AG04450 (cell line): ENCODE measurements at places on chromosomes 1 and 21.

- DNase-seq = no peak
These were observed 21.5 kb downstream of the DESI2 start for GRCh38 chr1:244674446-244674845.

GRCh38 chr21:41627428-41627827 is 119.5 kb upstream of the TMPRSS2 start:
- DNase-seq = no peak

GRCh38 chr1:186708694-186709097 is 28.5 kb upstream of the PTGS2 start:
- DNase-seq = no peak

GRCh38 chr1:180773210-180773865 is 139.4 kb upstream of the KIAA1614 start:
- DNase-seq = no peak

GRCh38 chr1:14648896-14649855 is 50.7 kb downstream of the KAZN start:
- DNase-seq = no peak

DNA sequence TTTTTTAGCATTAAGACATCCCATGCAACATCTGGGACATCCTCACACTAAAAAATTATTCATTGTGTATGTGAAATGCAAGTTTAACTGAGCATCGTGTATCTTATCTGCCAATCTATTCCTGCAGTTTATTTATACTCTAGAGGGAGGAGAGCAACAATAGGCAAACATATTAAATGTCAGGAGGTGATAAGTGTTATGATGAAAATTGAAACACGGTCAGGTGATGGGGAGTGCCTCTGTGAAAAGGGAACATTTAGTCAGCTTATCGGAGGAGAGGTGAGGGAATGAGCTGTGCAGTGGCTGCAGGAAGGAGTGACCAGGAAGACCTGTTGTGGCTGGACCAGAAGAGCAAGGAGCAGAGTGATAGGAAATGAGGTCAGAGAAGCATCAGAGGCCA is 775 bp upstream of the EFCAB14 start:
- DNase-seq = no peak

DNA sequence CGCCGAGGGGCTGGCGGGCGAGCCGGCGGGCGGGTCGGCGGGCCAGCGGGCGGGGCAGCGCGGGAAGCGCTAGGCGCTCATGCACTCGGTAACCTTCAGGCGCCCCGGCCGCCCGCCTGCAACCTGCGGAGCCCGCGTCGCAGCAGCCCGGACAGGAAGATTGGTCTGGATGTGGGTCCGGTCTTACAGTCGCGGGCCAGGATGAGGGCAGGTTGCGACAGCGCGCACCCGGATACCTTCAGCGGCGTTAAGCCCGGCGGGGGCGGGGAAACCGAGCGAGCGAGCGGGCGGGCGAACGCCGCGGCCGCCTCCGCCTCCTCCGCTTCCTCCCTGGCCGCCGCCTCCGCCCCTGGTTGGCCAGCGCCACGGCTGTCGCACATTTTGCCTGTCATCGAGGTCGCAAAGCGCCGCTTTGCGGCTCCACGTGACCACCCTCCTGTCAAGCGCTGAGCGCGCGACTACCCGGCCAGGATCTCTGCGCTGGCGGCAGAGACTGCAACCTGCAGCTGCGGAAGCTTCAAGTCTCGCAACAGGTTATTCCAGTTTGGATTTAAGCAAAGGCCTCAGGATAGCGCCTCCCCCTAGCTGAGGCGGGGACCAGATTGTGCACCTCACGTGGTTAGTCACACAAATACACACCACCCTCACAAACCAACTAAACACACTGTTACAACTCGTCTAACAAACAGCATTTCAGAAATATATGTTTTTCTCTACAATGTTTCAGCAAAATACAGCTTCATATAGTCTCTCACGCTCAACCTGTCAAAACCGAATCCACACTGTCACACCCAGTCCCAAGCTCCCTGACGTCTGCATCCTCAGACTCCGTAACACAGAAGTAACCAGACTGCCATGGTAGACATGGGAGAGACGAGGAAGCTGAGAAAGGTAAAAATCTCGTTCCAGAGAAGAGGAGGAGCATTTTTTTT is at the start of gene FAF1:
Gene FAF1, minus strand, starts transcription at position 355 of the 932 bp plus-strand sequence. CDS start 456 bp downstream, outside the sequence.
- DNase-seq = peak; percentile 78

- no peak for DNase-seq
These were observed 28.2 kb upstream of the HRNR start for GRCh38 chr1:152252157-152252556.

DNA sequence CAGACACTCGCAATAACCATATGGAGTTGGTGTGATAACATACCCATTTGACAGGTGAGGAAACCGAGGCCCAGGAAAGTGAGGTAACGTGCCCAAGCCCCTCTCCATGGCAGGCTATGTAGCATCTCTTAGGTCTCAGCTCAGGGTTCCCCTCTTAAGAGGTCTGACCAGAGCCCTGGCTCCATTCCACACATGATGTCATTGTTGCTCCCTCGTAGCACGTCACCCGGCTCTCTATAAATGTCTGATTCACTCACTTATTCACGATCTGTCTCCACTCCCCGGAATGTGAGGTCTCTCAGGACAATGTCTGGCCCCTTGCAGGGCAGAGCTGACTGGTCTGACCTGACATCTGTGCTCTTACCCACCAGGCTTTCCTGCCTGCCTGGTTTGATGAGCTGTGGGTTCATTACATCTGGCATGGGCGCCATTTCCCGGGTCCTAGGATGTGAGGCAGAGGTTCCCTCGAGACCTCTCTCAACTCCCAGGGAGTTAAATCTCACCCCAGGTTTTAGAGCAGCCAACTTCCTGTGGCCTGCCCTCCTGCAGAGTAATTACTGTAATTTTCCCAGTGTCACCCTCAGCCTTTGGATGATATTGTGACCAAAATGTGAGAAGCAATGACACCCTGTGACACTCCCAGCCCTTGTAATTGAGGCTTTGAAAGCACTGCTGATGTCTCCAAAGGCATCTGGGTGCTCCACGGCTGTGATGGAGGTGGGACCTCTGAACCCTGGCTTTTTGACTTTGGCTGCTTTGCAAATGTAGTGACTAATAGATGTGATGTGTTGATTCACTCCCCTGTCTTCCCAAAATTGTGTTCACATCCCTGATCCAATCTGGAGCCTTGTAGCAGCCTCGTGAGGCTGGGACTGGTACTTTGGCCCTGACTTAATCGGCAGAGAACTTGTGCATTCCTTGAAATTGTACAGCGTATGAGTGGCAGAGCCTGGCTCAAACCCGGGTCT is 10.6 kb downstream of the ACTL8 start:
- peak; percentile 83 for DNase-seq

DNA sequence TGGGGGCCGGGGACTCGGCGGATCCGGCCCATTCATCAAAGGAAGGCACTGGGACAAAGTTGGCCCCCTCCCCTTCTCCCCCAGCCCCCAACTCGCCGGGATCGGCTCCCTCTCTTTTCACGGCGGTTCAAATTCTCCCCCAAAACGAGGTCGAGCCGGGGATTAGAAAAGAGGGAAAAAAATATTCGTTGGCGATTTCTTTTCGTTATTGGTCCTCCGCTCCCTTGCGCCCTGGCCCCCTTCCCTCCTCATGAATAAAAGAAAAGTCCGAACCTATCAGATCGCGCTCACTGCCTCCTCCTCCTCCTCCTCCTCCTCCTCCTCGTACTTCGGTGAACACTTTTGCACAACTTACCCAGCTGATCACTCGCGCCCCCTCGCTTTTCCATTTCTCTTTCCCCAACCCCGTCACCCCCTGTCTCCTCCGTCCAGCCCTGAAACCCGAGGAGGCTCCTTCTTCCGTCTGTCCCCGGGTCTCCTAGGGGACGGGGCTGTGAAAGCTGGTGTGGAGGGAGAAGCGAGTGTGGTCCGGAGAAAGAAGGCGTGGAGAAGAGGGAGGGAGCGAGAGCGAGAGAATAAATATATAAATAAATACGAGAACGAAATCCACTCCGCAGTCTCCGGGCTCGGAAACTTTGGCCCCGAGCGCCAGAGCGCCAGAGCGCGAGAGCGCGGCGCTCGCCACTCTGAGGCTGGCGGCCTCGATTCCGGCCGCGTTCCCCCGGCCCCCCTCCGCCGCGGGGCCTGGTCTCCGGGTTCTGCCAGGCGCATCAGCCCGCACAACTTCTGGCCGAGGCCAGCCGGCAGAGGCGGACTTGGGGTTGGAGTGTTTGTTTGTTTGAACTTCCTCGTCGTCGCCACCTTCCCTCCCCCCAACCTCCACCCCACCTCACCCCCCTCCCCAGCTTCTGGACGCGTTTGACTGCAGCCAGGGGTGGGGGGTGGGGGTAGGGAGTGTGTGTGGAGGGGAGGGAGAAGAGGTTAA is at the start of gene PAX7:
Gene PAX7, plus strand, starts transcription at position 336 of the 985 bp plus-strand sequence. CDS start 758 bp downstream, outside the sequence.
- DNase-seq = no peak

DNA sequence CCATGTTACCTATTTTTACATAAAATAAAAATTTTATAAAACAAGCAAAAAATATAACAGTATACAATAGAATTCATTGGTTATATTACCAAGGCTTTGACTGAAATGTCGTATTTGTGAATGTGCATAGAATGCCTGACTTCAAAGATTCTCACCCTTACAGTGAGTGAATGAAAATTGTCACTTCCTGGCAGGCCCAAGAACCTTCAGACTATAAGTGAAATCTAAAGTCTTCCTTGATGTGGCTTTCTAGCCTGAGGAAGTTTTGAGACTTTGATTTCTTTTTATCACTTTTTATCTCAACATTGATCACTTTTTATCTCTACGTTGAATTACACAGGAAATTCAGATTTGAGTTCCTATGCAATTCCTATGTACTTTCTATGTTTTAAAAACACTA is 104.7 kb upstream of the KIAA0040 start:
- no peak for DNase-seq

GRCh38 chr1:243946253-243946652 is 96.2 kb upstream of the AKT3 start:
- DNase-seq = no peak

GRCh38 chr21:9008636-9009035 is 1512.7 kb upstream of the TPTE start:
- no peak for DNase-seq

- no peak for DNase-seq
These were observed 2.8 kb upstream of the NRAS start for GRCh38 chr1:114719424-114719787.

GRCh38 chr1:160219062-160219929 is 14.1 kb downstream of the PEA15 start:
- peak; percentile 55 for DNase-seq

GRCh38 chr1:202230061-202230938 is 36.7 kb downstream of the LGR6 start:
- no peak for DNase-seq

GRCh38 chr21:37811711-37812110 is 104.5 kb downstream of the KCNJ6 start:
- DNase-seq = no peak

DNA sequence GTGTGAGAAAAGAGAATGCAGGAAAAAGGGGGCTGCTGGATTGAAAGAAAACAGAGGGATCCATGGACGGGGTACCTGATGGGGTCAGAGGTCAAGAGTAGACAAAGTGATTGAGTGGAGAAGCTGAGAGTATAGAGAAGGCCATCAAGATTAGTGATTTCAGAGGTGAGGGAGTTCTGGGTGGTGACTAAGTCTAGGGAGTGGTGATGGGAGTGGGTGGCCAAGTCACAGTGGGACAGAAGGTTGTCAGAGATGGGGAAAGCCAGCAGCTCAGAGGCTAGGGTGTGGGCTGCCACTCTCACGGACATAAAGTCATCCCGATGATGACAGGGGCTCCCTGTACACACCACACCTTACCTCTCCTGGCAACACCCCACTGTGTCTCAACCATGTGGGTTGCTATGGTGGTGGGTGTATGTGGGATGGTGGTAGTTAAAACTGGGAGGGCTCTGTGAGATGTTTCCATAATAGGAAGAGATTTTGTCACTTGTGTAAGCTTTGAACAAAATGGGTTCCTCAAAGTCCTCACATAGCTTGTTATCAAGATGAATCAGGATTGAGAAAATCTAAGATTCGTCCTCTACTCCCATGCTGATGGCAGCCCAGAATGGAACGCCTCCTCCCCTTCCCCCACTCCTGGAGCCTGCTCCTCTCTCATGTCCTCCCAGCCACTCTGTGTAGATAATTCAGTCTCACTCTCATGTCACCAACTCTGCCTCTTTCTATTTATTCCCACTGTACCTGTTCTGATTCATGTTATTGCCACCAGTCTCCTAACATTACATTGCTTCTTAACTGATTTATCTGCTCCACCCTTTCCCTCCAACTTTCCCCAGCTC is 20.3 kb upstream of the CSF1 start:
- no peak for DNase-seq

GRCh38 chr21:27333096-27333495 is 366.2 kb upstream of the ADAMTS5 start:
- DNase-seq = no peak

DNA sequence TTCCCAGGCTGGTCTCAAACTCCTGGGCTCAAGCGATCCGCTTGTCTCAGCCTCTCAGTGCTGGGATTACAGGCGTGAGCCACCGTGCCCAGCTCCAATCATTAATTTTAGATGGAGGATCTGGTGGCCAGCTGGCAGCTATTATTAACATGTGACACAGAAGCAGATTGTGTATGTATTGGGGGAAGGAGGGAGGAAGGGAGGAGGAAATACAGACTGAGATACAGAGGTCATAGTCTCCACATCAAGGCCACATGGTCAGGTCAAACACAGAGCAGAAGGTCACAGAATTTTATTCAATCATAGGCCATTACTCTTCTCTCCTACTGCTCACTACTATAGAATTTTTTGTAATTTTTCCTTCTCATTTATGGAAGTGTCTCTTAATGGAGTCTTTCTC is 57.9 kb upstream of the ADORA3 start:
- DNase-seq = no peak

GRCh38 chr1:12229386-12229834 is 420 bp upstream of the VPS13D start:
- DNase-seq = no peak

DNA sequence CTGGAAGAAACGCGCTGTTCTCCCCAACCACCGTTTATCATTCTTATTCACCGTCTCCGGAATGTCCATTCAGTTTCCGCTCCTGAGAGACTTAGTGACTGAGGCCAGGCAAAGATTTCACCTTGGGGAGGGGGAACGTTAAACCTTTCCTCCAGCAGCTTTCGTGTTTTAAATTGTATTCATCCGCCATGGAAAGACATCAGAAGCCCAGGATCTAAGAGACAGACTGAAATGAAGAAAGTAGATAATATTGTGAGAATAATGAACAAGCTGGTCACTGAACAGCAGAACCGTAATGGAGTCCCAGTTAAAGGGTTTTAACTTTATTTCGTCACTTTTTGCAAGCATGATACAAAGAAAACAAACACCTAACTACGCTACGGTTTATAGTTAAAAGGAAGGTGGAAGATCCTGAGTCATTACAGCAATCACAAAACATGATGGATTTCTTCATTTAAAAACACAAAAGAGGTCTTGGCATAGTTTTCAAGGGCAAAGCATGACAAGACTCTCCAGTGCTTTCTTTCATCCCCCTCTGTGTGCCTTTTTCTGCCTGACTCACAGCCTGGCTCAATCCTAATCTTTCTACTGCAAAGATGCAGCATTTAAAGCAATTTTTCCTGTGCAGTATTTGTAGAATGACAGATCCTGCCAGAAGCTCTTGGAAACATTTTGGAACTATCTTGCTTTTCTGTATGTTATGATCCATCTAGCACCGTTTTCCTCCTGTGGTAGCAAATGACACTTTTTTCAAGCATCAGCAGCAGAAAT is 722 bp upstream of the SLC19A2 start:
- no peak for DNase-seq

GRCh38 chr1:234586304-234586703 is 23.7 kb downstream of the IRF2BP2 start:
- no peak for DNase-seq

GRCh38 chr1:207669528-207670009 is 24.6 kb downstream of the CR1L start:
- no peak for DNase-seq
